ENCODE measurements at places on chromosomes 11 and 22. TPM values are rescaled to one million over a fixed set of nuclear protein-coding genes. Genes with fewer than 3 reads are reported as not detected.

CASP5 gene
- not detected for total RNA-seq

MISFA gene
- not detected for total RNA-seq

KCNK4 gene
- not detected for total RNA-seq

BAIAP2L2 gene
- total RNA-seq, result 2.4 TPM

RTN4R gene
- 0.54 TPM for total RNA-seq

TSPO gene
- total RNA-seq, result 669 TPM

KDELR3 gene
- 192 TPM for total RNA-seq

RHOD gene
- total RNA-seq, result 11.5 TPM

SLC16A8 gene
- total RNA-seq, result not detected
